Stimulated activated CD8-positive, alpha-beta memory T cell treated with anti-CD3 and anti-CD28 coated beads, Interleukin-4, amount 100 ng/mL, for 4 hours (primary cell): ENCODE measurements at places on chromosomes 5 and 9.

- no peak for DNase-seq
Observed at GRCh38 chr5:179296150-179296821, 49.0 kb downstream of the ADAMTS2 start.

DNA sequence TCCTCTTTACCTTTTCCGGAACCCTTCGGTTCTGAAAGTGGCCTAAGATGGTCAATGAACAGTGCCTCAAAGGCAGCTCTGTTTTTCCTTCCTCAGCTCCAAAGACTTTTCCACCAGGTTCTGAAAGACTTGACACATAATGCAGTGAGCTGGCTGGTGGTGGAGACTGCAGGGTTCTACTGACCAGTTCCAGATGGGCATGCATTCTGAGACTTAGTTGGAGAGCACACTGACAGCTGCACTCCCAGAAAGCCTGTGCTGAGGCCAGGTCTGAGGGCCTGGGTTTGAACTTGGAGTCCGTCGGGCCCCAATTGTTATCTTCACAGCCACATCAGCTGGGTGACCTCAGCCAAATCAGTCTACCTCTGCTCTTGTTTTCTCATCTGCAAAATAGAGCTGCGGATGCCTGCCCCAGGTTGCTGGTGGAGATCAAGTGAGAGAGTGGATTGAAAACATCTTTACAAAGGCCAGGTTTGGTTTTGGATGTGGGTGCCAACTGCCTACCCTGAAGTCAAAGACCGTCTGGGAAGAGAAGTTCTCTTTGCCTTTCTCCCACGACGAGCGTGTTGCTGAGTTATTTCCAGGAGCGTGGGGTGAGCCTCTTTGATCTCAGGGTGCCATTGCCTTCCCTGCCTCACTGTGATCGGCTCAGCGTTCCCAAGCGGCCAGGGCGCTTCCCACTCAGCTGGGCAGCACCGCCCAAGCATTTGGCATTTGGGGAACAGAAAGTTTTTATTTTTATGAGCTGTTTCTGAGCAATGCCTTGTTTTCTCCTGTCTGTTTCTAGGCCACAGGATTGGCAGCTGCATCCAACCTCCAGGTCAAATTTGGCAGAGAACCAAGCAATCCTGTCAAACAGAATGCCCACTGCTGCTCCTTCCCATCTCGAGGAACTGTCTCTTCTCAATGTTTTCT lies 54.9 kb downstream of the RAD23B start:
- DNase-seq, result no peak

DNA sequence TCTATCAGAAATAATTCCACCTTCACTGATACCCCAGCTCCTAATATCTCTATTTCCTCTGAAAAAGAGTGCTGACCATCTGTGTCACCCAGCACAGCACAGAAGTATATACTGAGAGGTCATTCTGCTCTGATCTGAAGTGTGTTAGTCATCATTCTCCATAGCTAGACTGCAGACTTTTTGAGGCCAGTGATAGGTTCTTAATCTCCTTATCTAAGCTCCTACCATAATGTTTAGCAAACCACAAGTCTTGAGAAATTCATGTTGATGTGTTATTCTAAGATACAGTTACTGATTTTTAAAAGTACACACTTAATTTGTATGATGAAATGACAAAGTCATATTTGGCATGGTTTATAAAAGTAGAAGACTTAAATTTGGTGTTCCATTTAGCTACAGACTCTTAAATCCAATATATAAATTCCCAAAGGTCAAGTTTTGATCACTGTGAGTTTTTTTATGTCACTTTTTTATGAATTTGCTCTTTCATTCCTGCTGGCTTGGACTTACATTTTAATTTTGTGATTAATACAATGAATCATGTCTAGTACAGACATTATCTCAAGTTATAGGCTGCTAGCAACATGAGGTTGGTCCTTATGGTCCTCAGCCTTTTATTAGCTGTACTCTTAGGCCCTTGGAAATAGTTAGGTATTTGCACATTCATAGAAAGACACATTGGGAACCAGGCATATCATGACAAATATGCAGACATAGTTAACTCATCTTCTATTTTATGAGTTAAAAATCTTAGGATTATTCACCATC lies 380.8 kb downstream of the EBF1 start:
- DNase-seq, result no peak

- no peak for DNase-seq
Observed at GRCh38 chr5:62579761-62580160, 1.1 kb downstream of the LRRC70 start.

GRCh38 chr5:44807269-44807668 lies 1.5 kb upstream of the MRPS30 start:
- no peak for DNase-seq

DNA sequence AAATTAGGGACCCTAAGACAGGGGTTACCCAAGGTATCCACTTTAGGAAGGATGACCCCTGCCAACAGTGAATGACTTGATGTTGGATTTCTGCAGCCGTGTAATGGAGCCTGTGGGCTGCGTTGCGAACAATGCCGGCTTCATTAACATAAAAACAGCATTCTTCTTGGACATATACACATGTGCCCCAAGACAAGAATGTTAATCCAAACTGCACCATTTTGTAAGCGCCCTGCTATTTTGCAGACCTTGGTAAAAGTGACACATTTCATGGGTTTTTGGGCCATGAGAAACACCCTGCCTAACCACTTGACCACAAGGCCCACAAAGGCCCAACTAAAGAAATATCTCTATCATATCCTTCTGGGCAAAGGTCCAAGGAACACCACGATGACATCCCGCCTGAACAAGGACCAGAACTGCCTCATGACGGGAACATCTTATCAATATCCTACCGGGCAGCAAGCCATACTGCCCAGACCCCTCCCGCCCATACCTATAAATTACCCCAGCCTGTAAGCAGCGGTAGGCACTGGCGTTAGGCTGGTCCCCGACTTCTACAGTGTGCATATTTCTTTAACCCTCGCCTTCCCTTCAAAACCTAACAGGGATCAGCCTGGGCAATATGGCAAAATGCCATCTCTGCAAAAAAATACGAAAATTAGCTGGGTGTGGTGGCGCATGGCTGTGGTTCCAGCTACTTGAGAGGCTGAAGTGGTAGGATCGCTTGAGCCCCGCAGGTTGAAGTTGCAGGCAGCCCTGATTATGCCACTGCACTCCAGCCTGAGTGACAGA lies 9.7 kb upstream of the PDCD1LG2 start:
- DNase-seq, result no peak

- no peak for DNase-seq
Observed at GRCh38 chr5:166363087-166363760, 1928.2 kb upstream of the WWC1 start.

DNA sequence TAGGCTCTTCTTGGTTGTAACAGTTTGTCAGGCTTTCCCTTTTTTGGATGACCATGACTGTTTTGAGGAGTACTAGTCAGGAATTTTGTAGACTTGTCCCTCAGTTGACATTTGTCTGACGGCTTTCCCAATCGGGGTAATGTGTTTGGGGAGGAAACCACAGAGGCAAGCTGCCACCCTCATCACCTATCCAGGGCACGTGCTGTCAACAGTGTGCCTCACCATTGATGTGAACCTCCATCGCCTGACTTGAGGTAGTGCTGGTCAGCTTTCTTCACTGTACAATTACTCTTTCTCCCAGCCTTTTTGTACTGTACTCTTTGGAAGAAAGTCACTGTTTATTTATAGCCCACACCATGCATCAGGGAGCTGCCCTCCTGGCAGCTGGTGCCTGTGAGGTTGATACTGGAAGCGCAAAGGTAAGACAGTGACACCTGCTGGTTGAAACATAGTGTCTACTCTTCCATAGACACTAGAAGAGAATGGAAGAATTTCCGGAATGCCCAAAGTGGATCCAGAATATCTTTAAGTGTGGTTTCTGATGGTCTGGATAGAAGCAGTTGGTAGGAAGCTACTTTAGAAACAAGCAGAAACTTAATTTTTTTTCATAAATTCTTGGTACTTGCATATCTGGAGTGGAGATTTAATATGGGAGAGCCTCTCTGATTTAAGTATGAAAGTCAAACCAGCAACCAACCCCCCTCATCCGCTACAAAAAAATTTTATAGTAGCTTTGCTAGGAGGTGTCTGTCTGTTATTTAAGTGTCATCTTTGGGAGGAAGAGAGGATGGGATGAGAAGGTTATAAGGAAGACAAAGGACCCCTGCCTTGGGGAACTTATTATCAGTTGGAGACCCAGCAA lies 69.3 kb downstream of the SNX30 start:
- no peak for DNase-seq

DNA sequence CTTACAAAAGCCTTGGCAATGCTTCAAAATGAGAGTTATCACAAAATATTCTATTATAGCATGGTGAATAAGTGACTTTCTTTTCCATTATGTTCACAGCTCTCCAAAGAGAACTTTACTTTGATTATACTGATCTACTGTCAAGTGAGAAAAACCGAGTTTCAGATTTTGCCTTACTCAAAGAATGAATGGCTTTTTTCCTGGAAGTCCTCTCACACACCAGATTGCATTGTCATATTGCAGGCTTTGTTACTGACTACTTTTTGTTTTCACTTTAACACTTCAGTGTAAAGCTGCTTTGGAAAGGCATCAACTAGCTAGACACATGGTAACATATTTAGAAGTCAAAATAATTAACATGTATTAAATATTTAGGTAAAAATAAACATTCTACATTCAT lies 765.2 kb upstream of the NUDT12 start:
- DNase-seq, result no peak

GRCh38 chr5:57770039-57770438 lies 287.4 kb upstream of the ACTBL2 start:
- no peak for DNase-seq
